Neural crest cell (in vitro differentiated cells): ENCODE measurements at places on chromosomes 7 and 10.
A peak's percentile ranks its signal among the peaks of the same experiment; 100 is the strongest.

GRCh38 chr10:88755753-88756152 lies 4.1 kb upstream of the LIPN start:
- no peak overlapping the region for H3K4me3 ChIP-seq
- no peak overlapping the region for H3K27ac ChIP-seq
- H3K4me1 ChIP-seq = no peaks in the 10 kb centered on the region
- no peak for DNase-seq

- H3K4me1 ChIP-seq = peaks cover 7% of the 10 kb centered on the region
- H3K27ac ChIP-seq = no peak overlapping the region
- H3K4me3 ChIP-seq = no peak overlapping the region
- no peak for DNase-seq
- no peaks in the 10 kb centered on the region for H3K27me3 ChIP-seq
Measured at GRCh38 chr10:14697281-14697680, 77.4 kb downstream of the FAM107B start.

GRCh38 chr10:90227217-90227656 lies 525.8 kb downstream of the KIF20B start:
- DNase-seq = no peak
- H3K27me3 ChIP-seq = peaks cover 6% of the 10 kb centered on the region
- no peak overlapping the region for H3K4me3 ChIP-seq
- H3K36me3 ChIP-seq = no peaks in the 10 kb centered on the region
- H3K27ac ChIP-seq = no peak overlapping the region
- H3K4me1 ChIP-seq = no peaks in the 10 kb centered on the region

GRCh38 chr10:61944410-61945147 lies 43.1 kb downstream of the ARID5B start:
- no peak overlapping the region for H3K4me3 ChIP-seq
- H3K36me3 ChIP-seq = peaks cover 8% of the 10 kb centered on the region
- H3K27me3 ChIP-seq = no peaks in the 10 kb centered on the region
- H3K27ac ChIP-seq = no peak overlapping the region
- H3K4me1 ChIP-seq = peaks cover 28% of the 10 kb centered on the region

GRCh38 chr7:101108961-101109360 lies 17.9 kb upstream of the SERPINE1 start:
- peaks cover 4% of the 10 kb centered on the region for H3K4me1 ChIP-seq
- H3K27me3 ChIP-seq = no peaks in the 10 kb centered on the region
- H3K27ac ChIP-seq = no peak overlapping the region
- no peak overlapping the region for H3K4me3 ChIP-seq
- H3K36me3 ChIP-seq = no peaks in the 10 kb centered on the region
- DNase-seq = no peak

DNA sequence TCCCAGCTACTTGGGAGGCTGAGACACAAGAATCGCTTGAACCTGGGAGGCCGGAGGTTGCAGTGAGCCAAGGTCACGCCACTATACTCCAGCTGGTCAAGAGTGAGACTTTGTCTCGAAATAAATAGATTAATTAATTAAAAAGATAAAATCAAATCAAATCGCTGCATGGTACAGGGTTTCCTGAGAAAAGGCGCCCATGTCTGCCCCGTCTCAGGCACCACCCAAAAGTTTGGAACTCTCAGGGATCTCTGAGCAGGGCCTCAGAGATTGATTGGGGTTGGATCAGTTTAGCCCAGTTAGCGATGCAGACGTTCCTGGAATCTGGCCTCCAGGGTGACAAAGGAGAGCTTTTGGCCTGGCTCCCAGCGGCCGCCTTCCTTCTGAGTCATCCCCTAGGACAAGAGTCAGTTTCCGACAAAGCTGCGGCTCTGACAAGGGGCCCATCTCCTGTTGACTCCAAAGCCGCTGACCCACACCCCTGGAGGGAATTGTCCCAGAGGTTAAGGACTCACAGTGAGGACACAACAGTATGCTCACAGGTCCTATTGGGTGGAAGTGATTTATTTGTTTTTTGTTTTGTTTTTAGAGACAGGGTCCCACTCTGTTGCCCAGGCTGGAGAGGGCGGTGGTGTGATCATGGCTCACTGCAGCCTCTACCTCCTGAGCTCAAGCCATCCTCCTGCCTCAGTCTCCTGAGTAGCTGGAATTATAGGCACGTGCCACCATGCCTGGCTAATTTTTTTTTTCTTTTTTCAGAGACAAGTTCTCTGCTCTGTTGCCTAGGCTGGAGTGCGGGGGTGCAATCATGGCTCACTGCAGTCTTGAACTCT lies 6.8 kb downstream of the ORAI2 start:
- peaks cover 15% of the 10 kb centered on the region for H3K4me1 ChIP-seq
- H3K27ac ChIP-seq = peak overlapping the region; percentile 27
- H3K27me3 ChIP-seq = no peaks in the 10 kb centered on the region
- no peak for DNase-seq

- no peak for DNase-seq
- H3K27ac ChIP-seq = no peak overlapping the region
- no peaks in the 10 kb centered on the region for H3K36me3 ChIP-seq
- no peak overlapping the region for H3K4me3 ChIP-seq
Measured at GRCh38 chr7:111324228-111324627, 233.3 kb downstream of the LRRN3 start.

GRCh38 chr10:62915158-62915557 lies 99.0 kb upstream of the EGR2 start:
- H3K36me3 ChIP-seq = peaks cover 3% of the 10 kb centered on the region
- no peak for DNase-seq
- H3K27ac ChIP-seq = no peak overlapping the region
- peaks cover 39% of the 10 kb centered on the region for H3K4me1 ChIP-seq
- no peak overlapping the region for H3K4me3 ChIP-seq

- no peak for DNase-seq
- no peak overlapping the region for H3K27ac ChIP-seq
- H3K4me1 ChIP-seq = no peaks in the 10 kb centered on the region
- H3K4me3 ChIP-seq = no peak overlapping the region
- no peaks in the 10 kb centered on the region for H3K36me3 ChIP-seq
- H3K27me3 ChIP-seq = no peaks in the 10 kb centered on the region
Measured at GRCh38 chr7:107059468-107059867, 15.0 kb downstream of the PRKAR2B start.

DNA sequence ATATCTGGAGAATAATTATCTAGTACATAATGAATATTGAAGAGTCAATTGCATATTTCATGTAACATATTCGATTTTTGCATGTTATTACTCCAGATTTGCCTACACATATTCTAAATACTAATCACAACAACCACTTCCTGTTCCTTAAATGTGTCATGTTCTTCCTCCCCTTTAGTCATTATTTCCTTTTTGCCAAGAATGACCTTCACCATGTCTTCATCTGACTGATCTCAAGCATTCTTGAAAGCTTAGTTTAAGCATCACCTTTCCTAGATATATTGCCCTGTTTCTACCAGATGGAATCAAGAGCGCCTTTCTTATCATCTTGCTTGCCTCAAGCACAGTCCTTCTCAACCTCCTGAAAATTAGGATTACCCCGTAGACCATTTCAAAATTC lies 23.5 kb upstream of the MEOX2 start:
- H3K36me3 ChIP-seq = no peaks in the 10 kb centered on the region
- H3K27me3 ChIP-seq = no peaks in the 10 kb centered on the region
- DNase-seq = no peak
- H3K4me1 ChIP-seq = no peaks in the 10 kb centered on the region
- no peak overlapping the region for H3K27ac ChIP-seq

DNA sequence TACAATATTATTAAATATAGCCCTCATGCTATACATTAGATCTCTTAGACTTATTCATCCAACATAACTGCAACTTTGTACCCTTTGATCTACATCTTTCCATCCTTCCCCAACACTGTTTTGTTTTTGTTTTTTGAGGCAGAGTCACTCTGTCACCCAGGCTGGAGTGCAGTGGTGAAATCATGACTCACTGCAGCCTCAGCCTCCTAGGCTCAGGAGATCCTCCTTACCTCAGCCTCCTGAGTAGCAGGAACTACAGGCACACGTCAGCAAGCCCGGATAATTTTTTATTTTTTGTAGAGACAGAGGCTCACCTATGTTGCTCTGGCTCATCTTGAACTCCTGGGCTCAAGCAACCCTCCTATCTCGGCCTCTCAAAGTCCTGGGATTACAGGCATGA lies 53.3 kb downstream of the NT5C2 start:
- no peak overlapping the region for H3K27ac ChIP-seq
- H3K4me1 ChIP-seq = peaks cover 9% of the 10 kb centered on the region
- H3K36me3 ChIP-seq = peaks cover 16% of the 10 kb centered on the region

GRCh38 chr10:43395571-43396060 lies 13.4 kb downstream of the HNRNPF start:
- H3K4me3 ChIP-seq = peak overlapping the region; percentile 96
- peaks cover 3% of the 10 kb centered on the region for H3K27me3 ChIP-seq
- peaks cover 24% of the 10 kb centered on the region for H3K36me3 ChIP-seq
